Left cardiac atrium (tissue), 4 donors: ENCODE measurements at places on chromosomes 12 and 14. TPM values are rescaled to one million over a fixed set of nuclear protein-coding genes. Genes with fewer than 3 reads are reported as not detected.

DNA sequence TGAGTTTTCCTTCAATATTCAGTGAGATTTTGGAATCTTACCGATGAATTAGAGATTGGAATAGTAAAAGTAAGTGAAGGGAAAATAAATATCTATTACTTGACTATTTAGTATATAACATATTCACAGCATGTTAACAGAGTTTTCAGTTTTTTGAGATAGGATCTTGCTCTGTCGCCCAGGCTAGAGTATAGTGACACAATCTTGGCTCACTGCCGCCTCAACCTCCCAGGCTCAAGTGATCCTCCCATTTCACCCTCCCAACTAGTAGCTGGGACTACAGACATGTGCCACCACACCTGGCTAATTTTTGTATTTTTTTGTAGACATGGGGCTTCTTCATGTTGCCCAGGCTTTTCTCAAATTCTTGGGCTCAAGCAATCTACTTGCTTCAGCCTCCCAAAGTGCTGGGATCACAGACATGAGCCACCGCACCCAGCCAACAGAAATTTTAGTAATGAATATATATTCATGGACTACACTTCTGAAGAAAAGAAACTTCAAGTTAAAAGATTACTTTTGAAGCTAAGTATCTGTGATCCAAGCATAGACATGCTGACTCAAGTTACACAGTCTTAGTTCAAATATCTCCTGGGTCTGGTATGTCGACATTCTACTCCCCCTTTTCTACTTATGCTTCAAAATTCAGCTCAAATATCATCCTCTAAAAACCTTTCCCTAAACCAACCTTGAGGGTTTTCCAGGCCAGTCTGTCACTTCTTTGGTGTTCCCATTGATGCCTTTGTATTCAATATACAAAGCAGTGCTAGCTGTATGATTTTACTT, 13.8 kb downstream of the UBE2N start:
- DNase-seq = no peak

DNA sequence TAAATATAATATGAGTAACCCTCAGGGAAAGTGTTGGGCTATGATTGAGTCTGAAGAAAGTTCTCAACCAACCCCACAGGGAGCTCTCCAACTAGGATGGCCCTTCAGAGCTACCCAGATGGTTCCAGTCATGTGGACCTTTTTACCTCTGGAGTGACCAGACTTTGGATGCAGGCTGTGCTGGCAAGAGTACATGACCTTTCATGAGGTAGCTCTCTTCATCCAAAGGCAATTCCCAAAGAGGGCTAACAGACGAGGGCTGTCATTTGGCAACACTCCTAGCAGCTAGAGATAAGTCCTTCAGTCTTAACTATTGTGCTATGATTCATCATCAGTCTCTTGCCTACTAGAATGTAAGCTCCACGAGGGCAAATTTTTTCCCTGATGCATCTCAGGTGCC, 75.4 kb downstream of the DUSP6 start:
- DNase-seq = no peak

DNA sequence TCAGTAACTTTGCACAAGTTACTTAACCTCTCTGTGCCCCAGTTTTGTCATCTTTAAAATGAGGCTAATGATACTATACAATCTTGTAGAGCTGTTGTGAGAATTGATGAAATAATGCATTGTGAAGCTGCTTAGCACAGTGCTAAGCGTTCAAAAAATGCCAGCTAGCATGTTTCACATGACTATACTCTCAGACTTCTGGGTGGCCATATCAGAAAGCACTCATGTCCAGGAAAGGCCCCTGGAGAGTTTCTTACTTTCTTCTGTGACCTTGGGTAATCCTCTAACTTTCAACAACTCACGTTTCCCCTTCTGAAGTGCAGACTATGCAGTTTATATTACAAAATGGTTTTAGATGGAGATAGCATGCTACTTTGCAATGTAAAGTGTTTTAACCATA, 68.1 kb downstream of the TPH2 start:
- DNase-seq = no peak

The PPM1H gene
- 4.3 TPM for total RNA-seq

The LRFN5 gene
- 1.2 TPM for total RNA-seq
